ENCODE measurements at places on chromosomes 2 and 18.

GRCh38 chr2:173654896-173655265 is 300.2 kb downstream of the CDCA7 start:
- no peak for DNase-seq

- no peak for DNase-seq
Observed at GRCh38 chr2:159096901-159097300, 128.5 kb downstream of the TANC1 start.

- no peak for DNase-seq
Observed at GRCh38 chr2:28319118-28320008, 73.3 kb upstream of the FOSL2 start.

DNA sequence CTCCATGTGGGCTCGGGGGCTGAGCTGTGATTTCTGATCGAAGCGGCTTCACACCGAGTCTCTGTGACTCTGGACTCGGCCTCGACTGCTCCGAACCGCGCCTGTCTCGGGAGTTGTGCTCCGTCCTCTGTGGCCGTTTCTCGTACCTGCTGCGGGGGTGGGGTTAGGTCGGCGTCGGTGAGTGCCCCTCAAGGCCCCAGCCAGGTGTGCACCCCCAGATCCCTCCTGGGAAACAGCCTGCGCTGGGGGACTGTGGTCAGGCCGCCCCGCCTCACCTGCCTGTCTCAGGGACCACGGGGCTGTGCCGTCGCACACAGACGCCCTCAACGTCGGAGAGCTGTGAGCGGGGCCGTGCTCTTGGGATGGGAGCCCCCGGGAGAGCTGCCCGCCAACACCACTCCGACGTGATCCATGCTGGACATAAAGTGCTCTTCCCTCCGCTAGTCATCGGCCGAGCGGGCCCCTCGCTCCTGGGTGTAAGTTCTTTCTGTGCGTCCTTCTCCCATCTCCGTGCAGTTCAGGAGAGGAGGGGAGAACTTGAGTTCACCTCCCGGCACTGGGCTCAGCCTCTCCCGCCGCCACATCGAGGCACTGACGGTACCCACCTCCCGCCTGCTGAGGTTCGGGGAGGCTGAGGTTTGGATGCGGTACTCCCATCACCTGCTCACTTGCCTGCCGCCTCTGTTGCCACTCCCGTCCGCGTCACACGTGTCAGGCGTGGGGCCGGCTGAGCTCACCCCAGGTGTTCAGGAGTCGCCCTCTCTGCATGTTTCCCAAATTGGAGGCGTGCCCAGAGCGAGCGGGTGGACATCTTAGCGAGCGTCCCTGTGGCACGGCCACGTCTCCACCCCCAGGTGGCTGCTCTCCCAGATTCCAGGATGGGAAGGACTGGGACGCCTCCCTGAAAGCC is 55.7 kb downstream of the CTDP1 start:
- DNase-seq = no peak

DNA sequence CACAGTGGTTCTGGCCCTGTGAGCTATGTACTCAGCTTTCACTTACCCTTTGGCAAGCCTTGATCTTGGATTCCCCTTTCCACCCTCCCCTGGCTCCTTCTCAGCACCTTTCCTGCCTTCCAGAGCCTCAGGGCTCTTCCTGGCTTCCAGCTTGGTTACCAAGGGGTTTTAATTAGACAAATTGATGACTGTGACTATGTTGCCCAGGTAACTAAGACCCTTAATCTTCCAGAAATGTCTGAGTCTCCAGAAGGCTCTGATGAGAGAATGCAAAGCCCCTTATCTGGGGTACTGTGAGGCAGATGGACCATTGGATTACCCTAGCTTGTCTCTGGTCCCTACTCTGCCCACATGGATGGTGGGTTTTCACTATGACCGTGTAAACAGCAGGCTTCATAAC is 174.2 kb downstream of the LOXHD1 start:
- no peak for DNase-seq

DNA sequence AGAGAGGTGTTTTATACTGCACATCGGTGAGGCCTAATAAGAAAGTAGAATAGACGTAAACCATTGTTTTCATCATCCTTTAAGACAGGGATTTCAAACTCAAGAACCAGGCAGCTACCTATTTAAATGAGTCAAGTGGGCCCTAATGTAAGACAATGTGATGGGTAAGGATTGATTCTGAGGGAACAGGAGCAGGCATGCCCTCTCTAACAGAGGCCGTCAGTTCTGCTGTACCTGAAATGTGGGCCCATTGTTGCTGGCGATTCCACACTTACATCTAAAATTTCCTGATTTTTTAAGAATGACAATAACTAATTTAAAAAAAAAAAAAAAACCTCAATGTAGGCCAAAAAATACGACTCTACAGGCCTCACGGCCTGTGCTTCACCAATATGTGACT is 67.5 kb downstream of the ACSL3 start:
- no peak for DNase-seq

DNA sequence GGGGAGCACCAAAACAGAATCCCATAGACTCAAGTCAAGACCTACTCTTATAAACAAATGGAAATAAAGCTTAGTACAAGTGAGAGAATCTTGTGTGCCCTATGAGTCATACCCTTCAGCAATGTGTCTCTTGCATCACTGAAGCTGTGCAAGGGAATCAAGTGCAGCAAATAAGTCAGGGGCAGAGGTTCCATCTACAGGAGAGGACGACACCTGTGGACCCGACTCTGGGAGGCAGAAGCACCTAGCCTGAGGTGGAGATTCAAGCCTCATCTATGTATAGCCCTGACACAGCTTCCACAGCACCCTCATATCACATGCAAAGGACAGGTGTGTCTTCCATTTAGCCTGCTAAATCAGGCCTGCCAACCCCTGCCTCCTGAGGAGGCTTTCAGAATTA is 298.2 kb downstream of the CNTNAP5 start:
- no peak for DNase-seq

DNA sequence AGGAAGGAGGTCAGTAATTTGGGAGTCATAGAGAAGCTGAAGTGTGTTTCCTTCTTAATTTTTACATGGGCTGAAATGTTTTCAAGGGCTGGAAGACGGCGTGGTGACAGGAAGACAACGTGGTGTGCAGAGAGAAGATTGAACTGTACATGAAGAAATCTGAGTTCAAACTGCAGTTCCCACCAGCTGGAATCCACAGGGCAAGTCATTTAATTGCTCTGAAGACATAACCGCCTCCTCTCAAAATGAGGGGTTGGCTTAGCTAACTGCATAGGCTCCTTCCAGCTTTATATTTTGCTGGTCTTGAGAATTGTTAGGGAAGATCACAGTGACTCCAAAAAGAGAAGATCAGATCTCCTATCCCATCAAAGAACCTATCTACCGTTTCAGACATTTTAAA is 103.9 kb downstream of the SLC8A1 start:
- DNase-seq = no peak

GRCh38 chr2:205001300-205001966 is 456.2 kb downstream of the PARD3B start:
- no peak for DNase-seq

DNA sequence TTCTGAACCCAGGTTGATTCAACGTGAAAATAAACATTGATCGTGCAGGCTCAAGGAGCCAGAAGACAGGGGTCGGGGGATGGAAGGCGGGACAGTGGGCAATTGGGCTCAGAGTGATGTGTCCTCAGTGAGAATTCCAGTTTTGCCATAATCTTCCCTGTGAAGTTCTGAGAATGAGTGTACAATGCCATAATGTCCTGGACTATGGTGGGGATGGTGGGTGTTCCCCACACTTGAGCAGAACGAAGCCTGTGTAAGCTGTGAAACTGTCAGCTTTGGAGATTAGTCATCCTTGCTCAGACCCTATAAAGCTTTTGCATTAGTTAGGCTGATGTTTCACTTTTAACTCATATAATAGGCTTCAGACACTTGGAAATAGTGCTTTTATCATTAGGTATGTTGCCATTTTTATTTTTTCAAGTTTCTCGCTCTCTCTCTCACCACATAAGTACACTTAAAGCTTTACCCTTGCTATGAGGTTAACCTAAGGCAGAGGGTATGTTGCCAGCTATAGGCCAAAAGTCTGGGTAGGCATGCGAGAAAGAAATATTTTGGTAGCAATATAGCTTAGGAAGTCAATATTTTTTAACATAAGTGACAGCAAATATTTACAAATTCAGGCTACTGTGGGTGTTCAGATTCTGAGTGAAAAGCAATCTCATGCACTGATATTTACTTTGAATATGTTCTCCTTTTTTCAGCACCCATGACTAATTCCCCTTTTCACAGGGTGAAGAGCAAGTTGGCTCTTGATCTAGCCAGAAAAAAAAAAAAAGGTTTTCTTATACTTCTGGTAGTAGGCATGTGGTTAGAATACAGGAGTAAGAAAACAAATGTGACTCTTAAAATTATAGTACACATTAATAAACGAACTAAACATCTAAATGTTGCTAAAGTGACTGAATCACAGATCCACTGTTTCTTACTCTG is 47.2 kb downstream of the CDC42EP3 start:
- DNase-seq = no peak

DNA sequence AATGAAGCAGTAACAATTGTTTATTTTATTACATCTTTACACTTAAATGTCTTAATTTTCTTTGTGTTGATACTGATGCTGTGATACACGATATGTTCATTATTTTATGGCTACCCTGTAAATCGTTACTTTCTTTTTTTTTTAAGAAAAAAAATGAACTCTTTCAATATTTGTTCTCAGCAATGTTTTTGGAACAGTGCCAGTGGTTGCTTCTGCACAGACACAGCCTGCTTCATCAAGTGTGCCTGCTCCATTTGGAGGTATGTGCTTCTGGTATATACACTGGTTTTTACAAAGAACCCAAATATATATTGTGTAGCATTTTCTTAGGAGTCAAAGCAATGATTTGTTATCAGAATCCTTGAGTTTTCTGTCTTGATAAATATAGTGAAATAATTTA is 62.2 kb upstream of the SCYGR2 start:
- DNase-seq = no peak
